Inflammatory macrophage treated with lipopolysaccharide for 4 hours (primary cell): ENCODE measurements at places on chromosomes 4 and X.

DNA sequence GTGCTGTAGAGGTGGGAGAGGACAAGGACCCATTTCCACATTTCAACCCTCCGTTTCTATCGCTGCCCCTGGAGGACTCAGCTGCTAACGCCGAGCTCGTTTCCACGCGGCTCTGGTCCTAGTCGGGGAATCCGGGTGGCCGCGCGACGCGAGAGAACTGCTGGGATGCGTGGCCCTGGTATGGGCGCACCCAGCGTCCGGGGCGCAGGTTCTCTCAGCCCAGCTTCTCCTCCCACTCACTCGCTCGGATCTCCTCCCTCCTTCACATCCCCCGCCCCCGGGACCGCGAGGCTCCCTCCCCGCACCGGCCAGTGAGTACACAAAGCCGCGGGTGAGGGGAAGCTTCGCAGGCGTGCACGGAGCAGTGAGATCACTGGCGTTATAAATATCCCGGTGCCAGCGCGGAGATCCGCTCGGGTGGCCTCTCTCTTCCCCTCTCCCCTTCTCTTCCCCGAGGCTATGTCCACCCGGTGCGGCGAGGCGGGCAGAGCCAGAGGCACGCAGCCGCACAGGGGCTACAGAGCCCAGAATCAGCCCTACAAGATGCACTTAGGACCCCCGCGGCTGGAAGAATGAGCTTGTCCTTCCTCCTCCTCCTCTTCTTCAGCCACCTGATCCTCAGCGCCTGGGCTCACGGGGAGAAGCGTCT lies at the start of gene FGF5:
FGF5 (plus strand) TSS at position 412 of the 649 bp plus-strand sequence; CDS start at position 573, 161 bp downstream.
- no peak for DNase-seq

GRCh38 chrX:29196501-29196900 lies 609.3 kb downstream of the IL1RAPL1 start:
- DNase-seq: no peak

DNA sequence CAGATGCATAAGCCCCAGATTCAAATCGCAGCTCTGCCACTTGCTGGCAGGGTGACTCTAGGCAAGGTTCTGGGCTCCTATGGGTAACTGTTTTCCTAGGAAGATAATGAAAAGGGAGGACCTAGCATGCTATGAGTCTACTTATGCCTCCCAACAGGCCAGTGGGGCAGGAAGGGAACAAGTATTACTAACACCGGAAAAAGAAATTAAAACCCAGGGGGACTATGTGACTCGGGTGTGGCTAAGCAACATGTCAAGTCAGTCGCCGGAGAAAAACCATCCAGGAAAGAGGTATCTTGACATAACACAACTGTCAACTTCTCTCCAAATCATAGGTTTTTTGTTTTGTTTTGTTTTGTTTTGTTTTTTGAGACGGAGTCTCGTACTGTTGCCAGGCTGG lies 45.5 kb upstream of the RBPJ start:
- peak; percentile 54 for DNase-seq

DNA sequence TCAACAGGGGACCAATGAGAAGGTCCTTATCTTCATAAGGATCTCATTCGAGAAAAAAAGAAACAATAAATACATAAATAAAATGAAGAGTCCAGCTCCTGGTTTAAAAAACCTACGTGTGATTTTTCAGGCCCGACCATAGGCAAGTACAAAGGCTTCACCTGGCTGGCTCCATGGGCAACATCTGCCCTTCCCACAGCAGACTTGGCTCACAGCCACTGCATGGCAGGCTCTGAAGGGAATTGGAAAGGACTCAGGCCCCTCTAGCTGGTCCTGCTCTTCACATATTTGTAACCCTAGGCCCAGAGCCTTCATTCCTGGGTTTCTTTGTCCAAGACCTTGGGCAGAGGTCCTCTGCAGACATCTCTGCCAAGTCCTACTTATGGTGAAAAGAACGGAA lies 228.1 kb downstream of the QDPR start:
- no peak for DNase-seq

- peak; percentile 56 for DNase-seq
Measured at GRCh38 chr4:85147481-85148076, 181.1 kb upstream of the WDFY3 start.

- DNase-seq: no peak
Measured at GRCh38 chr4:110867981-110868720, 245.3 kb upstream of the PITX2 start.

DNA sequence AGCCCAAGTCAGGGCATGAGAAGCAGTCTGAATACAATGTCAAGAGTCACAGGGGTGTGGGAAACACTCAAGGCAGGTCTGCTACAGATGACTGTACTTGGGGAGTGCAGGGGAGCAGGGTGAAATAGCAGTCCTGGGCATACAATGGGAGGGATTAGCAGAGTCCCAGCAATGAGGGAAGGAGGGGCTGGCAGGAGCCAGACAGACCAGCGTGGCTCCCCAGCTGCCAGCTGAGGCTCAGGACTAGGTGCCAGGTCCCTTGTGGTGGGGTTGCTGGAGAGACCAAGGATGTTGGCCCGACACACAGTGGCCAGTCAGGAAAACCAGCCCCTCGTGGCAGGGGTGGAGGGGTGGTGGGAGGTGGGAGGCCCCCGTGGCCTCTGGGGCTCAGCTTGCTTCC lies 86.6 kb downstream of the RTL5 start:
- DNase-seq: no peak

DNA sequence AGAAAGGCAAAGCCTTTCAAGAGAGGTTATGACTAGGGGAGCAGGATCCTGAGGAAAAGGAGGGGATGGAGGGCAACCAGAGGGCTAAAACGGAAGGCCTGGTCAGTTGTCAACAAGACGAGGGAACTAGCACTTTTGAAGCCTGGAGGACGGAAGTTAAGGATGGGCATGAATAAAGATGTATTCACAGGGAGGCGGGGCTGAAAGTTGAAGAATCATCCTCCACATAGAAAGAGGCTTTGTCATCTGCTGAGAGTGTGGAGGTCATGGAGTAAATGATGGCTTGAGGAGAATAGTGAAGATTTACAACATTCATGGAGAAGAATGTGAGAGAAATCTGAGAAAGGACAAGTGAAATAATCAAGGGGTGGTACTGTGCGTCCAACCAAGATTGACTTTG lies 137.5 kb downstream of the MAGEB17 start:
- no peak for DNase-seq

GRCh38 chr4:37908488-37909331 lies 17.8 kb downstream of the TBC1D1 start:
- peak; percentile 82 for DNase-seq

DNA sequence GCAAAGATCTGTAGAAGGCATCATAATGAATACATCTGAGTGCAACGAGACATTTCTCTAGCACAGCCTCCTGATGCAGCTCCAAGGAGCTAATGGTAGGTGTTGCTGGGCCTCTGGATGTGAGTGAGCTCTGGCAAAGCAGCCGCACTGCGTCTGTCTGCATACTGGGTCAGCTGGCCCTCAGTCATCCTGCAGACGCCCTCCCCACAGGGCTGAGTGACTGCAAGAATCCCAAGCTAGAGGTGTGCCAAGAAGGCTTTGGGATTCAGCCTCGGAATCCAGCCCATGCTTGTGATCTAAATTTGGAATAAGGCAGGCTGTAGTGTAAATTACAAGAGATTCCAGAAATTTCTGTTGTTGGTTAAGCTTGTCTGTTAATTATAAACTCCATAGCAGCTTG lies 18.5 kb downstream of the HERC3 start:
- DNase-seq: no peak

GRCh38 chrX:146863566-146863965 lies 49.0 kb upstream of the CXorf51A start:
- no peak for DNase-seq

- no peak for DNase-seq
Measured at GRCh38 chr4:121243485-121243884, 79.4 kb upstream of the TNIP3 start.

DNA sequence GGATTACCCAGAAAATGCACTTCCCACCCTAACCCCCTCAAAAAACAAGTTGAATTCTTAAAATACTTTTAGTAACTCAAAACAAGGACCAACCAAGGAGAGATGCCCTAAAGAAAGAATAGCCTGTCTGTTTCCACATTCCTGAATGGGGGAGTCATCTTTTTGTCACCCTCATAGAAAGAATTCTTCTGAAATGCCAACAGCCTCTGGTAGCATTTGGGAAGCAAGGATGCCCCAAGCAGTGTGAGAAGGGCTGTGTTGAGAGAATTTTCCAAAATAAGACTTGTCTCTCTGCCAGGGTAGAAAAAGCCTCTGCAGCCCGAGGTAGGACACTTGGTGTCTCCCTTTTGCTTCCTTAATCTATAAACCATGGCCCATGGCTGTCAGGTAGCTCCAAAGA lies 173.1 kb upstream of the VCX3A start:
- no peak for DNase-seq

DNA sequence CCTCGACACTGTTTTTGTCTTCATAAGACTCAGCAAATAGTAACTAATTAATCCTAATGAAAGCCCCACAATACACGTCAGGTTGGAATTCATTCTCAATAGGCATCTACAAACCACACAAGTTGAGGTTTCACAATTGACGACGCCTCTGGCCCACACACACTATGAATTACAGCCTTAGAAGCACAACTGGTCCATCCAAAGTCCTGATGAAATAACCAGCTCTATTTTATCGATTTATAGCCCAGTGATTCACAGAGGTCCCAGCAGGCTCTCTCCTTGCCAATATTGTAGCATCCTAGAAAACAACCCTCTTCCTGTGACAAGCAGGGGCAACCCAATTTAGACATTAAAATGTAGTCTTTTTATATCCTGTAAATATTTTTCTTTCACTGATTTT lies 112.1 kb downstream of the NR3C2 start:
- no peak for DNase-seq

- no peak for DNase-seq
Measured at GRCh38 chr4:58679886-58680285, 1569.7 kb upstream of the IGFBP7 start.

DNA sequence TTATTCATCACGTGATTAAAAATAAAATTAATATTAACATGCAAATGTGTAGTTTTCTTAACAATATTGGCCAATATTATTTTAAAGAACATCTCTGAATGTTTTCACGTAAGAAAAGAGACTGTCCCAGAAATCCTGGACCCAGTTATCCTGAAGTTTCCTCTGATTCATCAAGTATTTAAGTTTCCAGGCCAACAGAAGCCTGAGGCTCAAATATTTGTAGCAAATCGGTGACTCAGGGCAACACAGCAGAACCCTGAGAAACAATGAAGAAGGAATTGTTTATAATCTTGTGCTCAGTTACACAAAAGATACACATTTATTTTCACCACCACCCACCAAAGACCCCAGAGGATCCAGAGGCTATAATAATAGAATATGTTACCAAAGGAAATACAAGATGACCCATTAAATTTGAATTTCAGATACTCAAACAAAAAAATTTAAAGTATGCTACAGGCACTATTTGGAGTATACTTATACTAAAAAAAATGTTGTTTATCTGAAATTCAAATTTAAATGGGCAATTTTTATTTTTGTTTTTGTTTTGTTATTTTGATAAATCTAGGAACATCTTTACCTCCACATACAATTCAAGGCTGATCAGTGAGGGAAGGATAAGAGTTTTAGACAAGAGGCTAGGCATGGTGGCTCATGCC lies 33.9 kb upstream of the SLC7A11 start:
- no peak for DNase-seq

GRCh38 chr4:13918991-13919441 lies 291.5 kb upstream of the BOD1L1 start:
- DNase-seq: no peak

DNA sequence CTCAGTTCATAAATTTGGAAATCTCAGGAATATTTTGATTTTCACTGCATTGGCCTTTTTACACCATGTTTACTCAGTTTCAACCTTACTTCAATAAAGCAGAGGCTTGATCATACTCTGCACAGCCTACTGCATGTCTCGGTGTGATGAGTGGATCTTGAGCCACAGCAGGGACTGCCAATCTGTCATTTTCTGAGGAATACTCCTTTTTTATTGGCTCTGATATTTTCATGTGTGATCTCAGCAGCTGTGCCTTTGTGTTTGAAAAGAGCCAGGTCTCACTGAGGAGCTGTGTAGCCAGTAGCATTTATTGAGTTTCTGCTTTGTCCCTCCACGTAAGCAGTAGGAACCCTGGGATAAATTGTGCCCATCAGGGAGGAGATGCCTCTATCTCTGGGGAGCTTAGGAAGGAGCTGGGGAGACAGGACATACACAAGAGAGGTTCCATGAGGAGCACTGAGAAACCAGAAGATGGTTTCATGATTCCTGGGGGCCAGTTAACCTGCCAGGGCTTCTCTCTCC lies 18.9 kb upstream of the TRIM2 start:
- DNase-seq: no peak

DNA sequence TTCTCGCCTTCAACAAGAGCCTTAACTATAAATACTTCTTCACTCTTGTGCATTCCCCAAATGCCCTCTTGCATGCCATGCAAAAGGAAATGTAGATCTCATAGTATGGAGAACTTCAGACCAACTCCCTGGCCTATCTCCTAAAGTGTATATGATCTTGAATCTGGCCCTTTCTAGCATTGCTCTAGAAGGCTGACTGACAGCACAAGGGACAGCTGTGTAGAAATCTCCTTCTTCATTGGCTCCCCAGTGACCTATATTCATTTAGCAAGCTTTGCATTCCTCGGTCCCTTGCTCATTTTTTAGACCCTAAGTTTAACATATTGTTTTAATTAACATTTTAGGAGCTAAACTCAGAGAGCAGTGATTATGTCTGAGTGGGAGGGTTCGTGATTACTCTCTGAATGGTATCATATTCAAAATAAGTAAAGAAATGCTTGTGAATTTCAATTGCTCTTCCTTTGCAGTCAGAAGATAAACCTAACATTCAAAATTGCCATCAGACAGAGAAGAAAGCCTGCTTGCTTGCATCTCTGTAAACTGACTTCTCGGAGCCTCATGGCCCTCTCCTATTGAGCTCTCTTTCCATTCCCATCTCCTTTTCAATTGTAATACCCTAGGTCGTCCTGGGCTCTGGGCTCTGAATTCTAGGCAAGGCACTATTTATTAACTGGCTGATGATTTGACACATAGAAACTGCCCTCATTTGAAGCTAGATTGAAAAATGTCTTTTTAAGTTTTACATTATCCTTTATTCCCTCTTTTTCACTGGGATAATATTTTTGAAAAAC lies 120.3 kb upstream of the PRKG2 start:
- DNase-seq: no peak

- DNase-seq: no peak
Measured at GRCh38 chr4:3217266-3217665, 31.7 kb upstream of the MSANTD1 start.
